ENCODE measurements at places on chromosomes 1 and 21. TPM values are rescaled to one million over a fixed set of nuclear protein-coding genes. Genes with fewer than 3 reads are reported as not detected.

Gene KLHDC9
- 36.5 TPM for total RNA-seq

Gene OLIG2
- 0.09 TPM for total RNA-seq

Gene DNAI4
- 5.1 TPM for total RNA-seq

Gene SELE
- total RNA-seq: not detected

Gene HDAC1
- 67.6 TPM for total RNA-seq

Gene PTPRF
- 33.9 TPM for total RNA-seq

DNA sequence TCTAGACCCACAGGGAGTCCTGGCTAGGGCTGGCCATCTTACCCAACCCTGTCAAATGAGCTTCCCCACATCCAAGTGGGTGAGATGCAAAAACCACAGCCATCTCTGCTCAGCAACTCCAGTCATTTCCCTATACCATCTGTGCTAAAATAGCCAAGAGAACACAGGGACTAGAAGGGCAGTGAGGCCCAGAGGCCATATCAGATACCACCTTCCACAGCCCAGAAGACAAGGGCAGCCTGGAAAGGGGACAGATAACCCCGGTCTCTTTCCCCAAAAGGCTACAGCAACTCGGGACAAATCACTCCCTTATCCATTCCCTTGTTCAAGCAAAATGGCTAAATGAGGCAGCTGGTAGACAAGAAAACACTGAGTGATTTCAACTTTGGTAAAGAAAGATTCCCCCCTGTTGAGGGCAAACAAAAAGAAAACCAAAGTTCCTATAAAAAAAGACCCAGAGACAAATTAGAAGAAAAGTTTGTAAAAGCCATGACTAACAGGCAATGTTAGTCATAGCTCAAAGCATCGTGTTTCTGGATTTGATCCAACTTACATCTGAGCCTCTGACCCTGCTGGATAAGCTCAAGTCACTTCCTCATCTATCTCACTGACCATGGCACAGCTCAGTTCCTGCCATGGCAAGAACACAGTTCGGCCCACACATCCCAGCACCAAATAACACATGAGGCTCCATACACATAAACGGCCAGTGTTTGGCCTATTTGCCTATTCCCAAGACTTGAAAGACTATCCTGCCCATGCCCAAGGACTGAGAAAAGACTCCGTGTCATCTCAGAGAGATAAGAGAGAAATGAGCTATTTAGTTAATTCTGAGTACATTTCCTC is 3.1 kb downstream of the LAMB3 start:
- H3K27me3 ChIP-seq: no peaks in the 10 kb centered on the region
- no peaks in the 10 kb centered on the region for H3K36me3 ChIP-seq
- DNase-seq: peak; percentile 92
- H3K4me1 ChIP-seq: peaks cover 24% of the 10 kb centered on the region

GRCh38 chr1:19577561-19577960 is 66.5 kb upstream of the NBL1 start:
- no peak overlapping the region for H3K27ac ChIP-seq
- no peak for DNase-seq
- no peak overlapping the region for H3K4me3 ChIP-seq
- H3K27me3 ChIP-seq: no peaks in the 10 kb centered on the region
- H3K36me3 ChIP-seq: no peaks in the 10 kb centered on the region
- H3K4me1 ChIP-seq: no peaks in the 10 kb centered on the region

- no peak overlapping the region for H3K4me3 ChIP-seq
- H3K27ac ChIP-seq: no peak overlapping the region
- H3K36me3 ChIP-seq: no peaks in the 10 kb centered on the region
- H3K4me1 ChIP-seq: peaks cover 1% of the 10 kb centered on the region
Measured at GRCh38 chr1:59046730-59047157, 250.2 kb upstream of the FGGY start.

DNA sequence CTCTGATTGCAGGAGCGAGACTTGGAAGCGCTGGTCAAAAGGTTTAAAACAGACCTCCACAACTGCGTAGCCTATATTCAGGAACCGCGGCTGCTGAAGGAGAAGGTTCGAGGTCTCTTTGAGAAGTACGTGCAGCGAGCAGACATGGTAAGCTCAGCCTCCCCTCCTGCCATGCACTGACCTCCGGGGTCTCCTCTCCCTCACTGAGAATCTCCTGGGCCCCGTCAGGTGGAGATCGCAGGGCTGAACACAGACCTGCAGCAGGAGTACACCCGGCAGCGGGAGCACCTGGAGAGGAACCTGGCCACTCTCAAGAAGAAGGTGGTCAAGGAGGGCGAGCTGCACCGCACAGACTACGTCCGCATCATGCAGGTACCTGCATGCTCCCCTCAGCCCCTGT is 35.5 kb upstream of the TMEM125 start:
- DNase-seq: no peak
- no peaks in the 10 kb centered on the region for H3K27me3 ChIP-seq
- peaks cover 3% of the 10 kb centered on the region for H3K4me1 ChIP-seq
- no peak overlapping the region for H3K27ac ChIP-seq

DNA sequence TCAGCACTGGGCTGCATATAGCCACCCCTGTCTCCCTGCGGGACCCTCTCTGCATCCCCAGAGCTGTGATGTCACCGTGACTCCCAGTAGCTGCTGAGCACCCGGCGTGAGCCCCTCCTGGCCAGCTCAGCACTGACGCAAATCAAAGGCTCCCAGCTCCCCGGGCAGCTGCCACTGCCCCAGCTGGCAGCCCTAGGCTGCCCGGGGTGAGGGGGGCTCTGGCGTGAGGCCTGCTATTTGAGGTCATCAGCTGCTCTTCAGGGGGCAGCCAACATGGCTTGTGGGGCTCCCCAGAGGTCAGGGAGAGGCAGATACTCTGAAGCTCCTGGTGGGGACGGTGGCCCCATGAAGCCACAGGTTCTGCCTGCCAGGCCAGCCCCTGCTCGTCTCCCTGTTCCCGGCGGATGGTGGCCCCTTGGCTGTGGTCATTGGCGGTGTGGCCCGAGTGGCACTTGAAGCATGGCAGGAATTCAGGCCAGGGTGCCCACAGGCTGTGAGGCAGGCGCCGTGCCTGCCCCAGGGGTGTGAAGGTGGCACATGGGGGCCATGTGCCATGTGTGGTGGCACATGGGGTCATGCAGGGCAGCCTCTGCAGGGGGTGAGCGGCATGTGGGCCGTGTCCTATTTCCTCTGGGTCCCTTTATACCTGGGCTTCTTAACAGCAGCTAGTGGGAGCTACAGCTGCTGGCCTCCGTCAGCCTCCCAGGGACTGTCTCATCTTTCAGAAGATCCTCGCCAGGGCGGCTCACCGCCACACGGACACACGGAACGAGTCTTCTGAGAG is 85.4 kb downstream of the SIK1 start:
- H3K27me3 ChIP-seq: no peaks in the 10 kb centered on the region
- H3K4me3 ChIP-seq: no peak overlapping the region
- DNase-seq: no peak
- peaks cover 15% of the 10 kb centered on the region for H3K4me1 ChIP-seq
- no peaks in the 10 kb centered on the region for H3K36me3 ChIP-seq

- H3K4me1 ChIP-seq: no peaks in the 10 kb centered on the region
- no peak for DNase-seq
- H3K36me3 ChIP-seq: peaks cover 11% of the 10 kb centered on the region
- no peak overlapping the region for H3K27ac ChIP-seq
Measured at GRCh38 chr1:36420409-36420808, 22.7 kb upstream of the LSM10 start.

DNA sequence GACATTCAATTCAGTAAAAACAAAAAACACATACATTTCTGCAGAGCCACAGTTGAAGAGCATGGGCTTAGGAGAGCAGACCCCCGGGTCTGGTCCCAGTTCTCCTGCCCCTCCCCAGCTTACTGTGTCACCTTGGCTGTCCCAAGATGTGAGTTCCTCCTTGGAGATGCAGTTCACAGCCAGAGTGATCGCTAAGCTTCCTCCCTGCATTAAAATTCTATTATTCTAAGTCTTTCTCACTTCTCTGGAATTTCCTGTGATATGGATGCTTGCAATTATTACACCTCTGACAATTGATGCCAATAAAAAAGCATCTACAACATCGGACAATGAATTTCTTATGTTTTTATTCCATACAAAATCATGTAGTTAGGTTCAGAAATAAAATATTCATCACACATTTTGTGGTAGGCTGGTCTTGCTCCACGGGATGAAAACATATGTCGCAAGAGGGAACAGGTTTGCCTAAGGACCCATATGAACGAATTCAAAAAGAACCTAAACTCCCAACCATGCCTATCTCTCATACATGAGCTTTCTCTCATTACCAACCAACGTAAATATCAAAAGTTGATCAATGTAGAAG is 328.5 kb upstream of the RUNX1 start:
- no peak for DNase-seq
- no peaks in the 10 kb centered on the region for H3K36me3 ChIP-seq
- peaks cover 8% of the 10 kb centered on the region for H3K27me3 ChIP-seq
- H3K4me1 ChIP-seq: no peaks in the 10 kb centered on the region

DNA sequence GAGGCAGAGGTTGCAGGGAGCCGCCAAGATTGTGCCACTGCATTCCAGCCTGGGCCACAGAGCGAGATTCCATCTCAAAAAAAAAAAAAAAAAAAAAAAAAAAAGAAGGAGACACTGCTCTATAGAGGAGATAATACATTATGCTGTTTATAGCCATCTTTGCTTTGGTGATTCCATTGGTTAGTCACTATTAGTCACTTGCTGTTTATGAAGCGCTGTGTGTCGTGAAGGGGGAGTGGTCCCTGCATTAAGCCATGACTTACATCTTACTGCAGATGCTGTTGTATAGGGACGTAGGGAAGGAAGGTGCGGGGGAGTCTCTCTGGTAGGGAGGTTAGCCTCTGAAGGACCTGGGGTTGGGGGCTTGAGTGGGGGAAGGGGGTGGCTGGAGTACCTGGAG is 48.3 kb downstream of the HUNK start:
- DNase-seq: no peak
- no peaks in the 10 kb centered on the region for H3K36me3 ChIP-seq
- no peak overlapping the region for H3K4me3 ChIP-seq
- H3K27ac ChIP-seq: no peak overlapping the region

DNA sequence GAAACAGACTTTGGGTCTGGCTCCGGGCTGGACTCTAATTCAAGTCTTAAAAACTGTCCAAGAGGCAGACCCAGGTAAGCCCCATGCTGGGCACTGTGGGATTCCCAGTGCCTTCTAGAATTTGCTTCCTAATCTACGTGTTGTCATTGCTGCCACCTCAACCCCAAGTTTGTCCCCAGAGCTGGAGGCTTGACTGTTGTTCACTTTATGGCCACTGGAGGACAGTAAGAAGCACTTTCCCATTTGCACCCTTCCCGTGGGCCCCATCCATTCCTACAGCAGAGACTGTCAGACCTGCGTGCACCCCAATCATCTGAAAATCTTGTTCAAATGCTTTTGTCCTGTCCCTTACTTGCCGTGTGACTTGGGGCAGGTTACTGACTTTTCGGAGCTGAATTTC is 29.4 kb upstream of the VASH2 start:
- H3K27ac ChIP-seq: no peak overlapping the region
- no peaks in the 10 kb centered on the region for H3K27me3 ChIP-seq
- no peak overlapping the region for H3K4me3 ChIP-seq
- no peak for DNase-seq

DNA sequence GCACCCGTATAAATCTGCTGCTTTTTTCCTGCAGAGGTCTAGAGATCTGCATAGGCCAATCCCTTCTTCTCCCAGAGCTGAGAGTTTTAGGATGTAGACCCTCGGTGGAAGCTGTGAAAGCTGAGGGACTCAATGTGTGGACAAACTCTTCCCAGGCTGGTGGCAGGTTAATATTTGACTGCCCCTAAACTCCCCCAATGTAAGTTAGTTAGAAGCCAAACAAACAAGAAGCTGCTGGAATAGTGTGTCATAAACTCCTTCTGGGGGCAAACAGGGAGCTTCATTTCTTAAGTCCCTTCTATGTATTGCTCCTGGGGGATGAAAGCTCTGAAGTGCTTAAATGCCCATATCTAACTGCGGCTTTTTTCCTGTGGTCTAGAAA is 72.3 kb downstream of the SCMH1 start:
- no peaks in the 10 kb centered on the region for H3K4me1 ChIP-seq
- H3K27ac ChIP-seq: no peak overlapping the region
- no peak for DNase-seq
- no peak overlapping the region for H3K4me3 ChIP-seq
- no peaks in the 10 kb centered on the region for H3K27me3 ChIP-seq

DNA sequence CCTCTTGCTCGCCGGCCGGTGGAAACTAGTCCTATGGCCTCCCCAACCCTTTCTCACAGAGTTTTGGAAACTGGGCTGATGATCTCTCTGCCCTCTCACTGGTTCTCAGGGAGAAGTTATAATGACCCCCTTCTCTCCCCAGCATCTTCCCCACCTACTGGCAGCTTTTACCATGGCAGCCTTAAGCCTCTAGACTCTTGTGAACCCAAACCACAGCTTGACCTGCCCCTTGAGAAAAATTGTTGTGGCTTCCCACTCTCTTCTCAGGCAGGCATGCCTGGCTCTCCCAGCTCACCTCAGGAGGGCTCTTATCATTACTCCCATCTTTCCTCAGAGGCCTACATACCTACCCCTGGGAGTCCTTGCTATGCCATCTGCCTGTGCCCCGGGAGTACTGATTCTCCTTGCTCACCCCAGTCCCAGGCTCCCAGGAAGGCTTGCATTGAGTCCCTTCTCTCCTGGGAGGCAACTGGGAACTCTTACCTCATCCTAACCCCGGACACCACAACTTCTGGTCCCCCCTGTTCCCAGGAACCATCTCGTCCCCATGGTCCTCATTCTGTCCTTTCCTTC is 1.6 kb downstream of the NSUN4 start:
- no peaks in the 10 kb centered on the region for H3K27me3 ChIP-seq
- no peak for DNase-seq
- H3K36me3 ChIP-seq: peaks cover 8% of the 10 kb centered on the region

GRCh38 chr1:13628711-13629110 is 45.1 kb downstream of the PDPN start:
- H3K27me3 ChIP-seq: no peaks in the 10 kb centered on the region
- no peak overlapping the region for H3K4me3 ChIP-seq

DNA sequence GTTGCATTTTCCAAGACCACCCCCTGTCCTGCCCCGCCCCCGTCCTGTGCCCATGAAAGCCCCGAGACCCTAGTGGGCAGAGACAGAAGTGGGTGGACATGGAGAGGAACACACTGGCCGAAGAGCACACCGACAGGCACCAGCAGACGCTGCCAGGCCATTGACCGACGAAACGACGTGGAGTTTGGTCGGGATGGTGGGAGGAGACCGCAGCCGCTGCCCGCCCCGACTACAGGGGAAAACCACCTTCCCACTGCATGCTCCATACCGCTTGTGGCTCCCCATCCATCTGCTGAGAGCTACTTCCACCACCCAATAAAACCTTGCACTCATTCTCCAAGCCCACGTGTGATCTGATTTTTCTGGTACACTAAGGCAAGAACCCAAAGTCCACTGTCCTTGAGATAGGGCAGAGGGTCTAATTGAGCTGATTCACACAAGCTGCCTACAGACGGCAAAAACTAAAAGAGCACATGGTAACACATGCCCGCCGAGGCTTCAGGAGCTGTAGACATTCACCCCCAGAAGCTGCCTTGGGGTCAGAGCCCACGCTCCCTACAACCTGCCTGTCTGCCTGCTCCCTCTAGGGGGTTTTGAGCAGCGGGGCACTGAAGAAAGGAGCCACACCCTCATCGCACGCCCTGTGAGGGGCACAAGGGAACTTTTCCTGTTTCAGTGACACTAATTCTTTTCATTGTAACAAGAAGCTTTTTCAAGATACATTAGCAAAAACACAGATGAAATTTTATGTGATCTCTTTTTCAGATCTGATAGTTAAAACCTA is 81.2 kb upstream of the RAB3GAP2 start:
- no peaks in the 10 kb centered on the region for H3K36me3 ChIP-seq
- no peak overlapping the region for H3K27ac ChIP-seq
- no peaks in the 10 kb centered on the region for H3K27me3 ChIP-seq

GRCh38 chr1:2874607-2875480 is 73.4 kb upstream of the TTC34 start:
- no peak overlapping the region for H3K27ac ChIP-seq
- no peaks in the 10 kb centered on the region for H3K36me3 ChIP-seq
- no peak overlapping the region for H3K4me3 ChIP-seq
- no peaks in the 10 kb centered on the region for H3K4me1 ChIP-seq
- DNase-seq: no peak

Measured in cardiac muscle cell (in vitro differentiated cells and primary cell).